Fibroblast of upper back skin (primary cell): ENCODE measurements at places on chromosomes 4 and X.

DNA sequence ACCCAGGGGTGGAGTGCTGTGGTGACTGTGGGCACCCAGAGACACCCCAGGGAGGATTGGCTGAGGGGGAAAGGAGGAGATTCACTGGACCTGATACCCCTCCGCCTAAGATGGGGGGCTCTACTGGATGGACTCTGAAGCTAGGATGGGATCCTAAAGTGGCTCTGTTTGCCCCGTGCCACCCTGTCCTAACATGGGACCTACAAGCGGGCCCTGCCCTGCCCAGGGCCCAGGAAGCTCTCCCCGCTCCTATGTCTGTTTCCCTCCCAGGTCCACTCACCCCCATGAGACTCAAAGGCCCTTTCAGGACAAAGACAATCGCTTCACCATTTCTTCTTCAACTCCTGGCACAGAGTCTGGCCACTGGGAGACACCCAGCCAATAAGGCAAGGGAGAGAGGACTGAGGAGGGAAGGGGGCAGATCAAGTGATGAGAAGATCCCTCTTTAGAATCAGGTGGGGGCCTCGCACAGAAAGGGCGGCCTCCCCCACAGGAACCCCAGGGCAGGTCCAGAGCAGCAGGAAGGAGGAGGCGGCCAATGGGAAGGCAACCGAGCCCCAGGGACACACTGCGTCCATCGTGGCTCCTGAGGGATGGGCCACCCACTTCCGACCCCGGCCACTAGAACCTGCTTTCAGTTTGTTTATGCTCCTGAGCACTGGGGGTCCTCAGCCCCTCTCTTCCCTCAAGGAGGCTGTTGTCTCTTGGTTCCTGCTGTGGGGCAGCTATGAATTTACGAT lies 155.4 kb downstream of the AFAP1 start:
- DNase-seq, result no peak

GRCh38 chrX:21176921-21177571 lies 197.2 kb upstream of the CNKSR2 start:
- DNase-seq, result no peak

- DNase-seq, result peak; percentile 46
Measured at GRCh38 chr4:62226082-62226481, 1026.0 kb downstream of the ADGRL3 start.

DNA sequence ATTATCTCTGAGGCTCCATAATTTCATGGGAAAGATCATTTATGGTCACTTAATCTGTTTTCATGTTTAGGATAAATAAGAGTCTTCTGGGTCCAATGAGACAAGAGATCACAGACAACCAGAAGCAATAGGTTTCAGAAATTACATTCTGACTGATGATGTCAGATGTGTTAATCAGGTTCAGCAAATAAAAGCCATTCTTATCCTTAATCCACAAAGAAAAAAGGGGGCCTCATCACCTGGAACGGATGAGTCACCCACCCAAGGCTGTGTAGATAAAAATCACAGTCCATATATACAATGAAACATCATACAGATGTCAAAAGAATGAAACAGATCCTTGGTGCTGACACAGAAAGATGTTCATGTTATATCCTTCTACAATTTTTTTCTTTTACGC lies 36.6 kb downstream of the SYTL4 start:
- DNase-seq, result no peak

GRCh38 chr4:98481167-98481566 lies 177.2 kb downstream of the TSPAN5 start:
- DNase-seq, result no peak

- no peak for DNase-seq
Measured at GRCh38 chrX:27254656-27255055, 208.5 kb downstream of the PPP4R3C start.

DNA sequence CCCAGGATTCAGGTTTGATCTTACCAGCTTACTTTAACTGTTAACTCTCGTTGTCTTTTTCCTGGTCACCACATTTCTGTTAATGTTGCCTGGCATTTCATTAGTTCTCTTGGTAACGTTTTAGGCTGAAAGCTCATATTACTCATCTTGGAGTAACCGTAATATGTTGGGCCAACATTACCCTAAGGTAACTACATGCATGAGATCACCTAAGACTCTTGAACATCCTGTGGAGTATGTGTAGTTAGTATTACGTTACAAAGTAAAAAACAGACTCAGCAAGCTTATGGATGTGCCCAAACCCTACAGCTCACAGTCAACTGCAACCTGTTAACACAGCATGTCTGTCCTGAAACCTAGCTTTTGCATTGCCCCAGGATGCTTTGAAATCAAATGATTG lies 203.3 kb upstream of the HS3ST1 start:
- DNase-seq, result no peak

DNA sequence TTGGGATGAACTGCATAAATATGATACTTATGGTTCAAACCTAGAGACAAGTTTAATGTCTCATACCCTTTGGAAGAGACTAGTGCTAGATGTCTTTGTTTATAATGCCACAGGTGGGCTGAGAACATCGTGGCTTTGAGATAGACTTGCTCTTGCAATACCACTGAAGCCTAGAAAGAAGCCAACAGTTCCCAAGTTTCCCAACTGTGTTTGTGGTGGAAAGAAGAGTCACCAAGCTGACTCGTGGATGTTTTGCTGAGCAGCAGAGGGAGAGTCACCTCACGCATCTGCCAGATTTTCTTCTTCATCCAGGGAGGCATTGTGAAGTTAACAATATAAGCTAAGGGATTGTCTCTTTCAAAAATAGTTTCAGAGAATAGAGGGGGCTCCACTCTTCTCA lies 1076.2 kb downstream of the C4orf33 start:
- DNase-seq, result no peak

DNA sequence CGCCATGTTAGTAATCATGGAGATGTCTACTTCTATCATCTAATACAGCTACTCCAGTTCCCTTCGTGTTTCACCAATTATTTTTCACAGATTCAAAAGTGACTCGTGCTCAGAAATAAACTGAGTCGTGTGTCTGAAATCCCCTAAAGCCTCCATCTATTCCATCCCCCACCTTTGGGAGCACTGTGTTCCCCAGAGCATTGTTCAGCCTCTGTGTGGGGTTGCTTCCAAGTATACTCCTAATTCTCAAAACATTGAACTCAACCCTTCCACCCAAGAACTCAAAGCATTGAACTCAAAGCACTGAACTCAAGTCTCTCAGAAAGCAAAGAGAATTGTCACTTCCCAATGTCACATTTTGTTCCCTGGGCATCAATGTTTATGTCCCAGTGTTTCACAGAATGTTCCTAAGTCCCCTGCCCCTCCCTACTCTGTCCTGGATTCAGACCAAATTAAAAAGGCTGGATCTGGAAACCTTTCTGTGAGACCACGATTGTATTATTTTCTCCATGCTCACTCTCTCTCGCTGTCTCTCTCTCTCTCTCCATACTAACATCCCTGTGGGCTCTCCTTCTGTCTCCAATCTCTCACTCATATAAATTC lies 138.5 kb upstream of the QRFPR start:
- peak; percentile 3 for DNase-seq

DNA sequence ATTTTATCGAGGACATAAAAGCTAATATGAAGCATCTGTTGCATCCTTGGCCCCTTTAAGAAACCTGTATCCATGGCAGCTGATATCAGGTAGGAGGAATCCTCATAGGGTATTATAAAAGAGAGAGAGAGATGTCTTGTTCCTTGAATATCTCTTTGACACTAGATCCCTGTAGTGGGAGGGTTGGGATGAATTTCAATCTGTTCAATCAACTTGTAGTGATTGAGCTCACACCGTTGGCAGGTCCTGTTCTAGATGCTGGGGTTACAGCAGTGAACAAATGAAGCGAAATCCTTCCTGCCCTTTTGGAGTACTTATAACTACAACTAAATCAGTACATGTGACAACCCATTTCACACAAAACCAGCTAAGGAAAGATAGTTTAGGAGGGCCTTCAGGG lies 35.3 kb upstream of the GATB start:
- DNase-seq, result no peak

DNA sequence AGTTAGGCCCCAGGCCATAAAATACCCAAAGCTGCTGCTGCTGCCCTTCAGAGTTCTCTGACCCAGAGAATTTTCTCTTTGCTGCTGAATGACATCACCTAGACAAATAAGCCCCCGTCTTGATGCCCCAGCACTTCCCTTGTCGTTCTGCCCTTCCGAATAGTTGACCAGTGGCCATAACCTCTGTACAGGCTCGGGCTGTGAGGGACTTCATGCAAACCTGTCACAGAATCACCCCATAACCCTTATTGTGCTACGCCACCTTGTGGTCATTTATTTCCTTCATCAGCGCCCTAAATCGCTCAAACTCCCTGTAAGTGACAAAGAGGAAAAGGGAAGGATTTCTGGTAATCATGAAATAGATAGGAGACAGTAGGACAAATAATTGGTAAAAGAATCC lies 18.8 kb downstream of the SPACA5 start:
- peak; percentile 52 for DNase-seq

- no peak for DNase-seq
Measured at GRCh38 chrX:20237864-20238263, 28.8 kb downstream of the RPS6KA3 start.

GRCh38 chr4:89382439-89382838 lies 74.8 kb upstream of the GPRIN3 start:
- no peak for DNase-seq

DNA sequence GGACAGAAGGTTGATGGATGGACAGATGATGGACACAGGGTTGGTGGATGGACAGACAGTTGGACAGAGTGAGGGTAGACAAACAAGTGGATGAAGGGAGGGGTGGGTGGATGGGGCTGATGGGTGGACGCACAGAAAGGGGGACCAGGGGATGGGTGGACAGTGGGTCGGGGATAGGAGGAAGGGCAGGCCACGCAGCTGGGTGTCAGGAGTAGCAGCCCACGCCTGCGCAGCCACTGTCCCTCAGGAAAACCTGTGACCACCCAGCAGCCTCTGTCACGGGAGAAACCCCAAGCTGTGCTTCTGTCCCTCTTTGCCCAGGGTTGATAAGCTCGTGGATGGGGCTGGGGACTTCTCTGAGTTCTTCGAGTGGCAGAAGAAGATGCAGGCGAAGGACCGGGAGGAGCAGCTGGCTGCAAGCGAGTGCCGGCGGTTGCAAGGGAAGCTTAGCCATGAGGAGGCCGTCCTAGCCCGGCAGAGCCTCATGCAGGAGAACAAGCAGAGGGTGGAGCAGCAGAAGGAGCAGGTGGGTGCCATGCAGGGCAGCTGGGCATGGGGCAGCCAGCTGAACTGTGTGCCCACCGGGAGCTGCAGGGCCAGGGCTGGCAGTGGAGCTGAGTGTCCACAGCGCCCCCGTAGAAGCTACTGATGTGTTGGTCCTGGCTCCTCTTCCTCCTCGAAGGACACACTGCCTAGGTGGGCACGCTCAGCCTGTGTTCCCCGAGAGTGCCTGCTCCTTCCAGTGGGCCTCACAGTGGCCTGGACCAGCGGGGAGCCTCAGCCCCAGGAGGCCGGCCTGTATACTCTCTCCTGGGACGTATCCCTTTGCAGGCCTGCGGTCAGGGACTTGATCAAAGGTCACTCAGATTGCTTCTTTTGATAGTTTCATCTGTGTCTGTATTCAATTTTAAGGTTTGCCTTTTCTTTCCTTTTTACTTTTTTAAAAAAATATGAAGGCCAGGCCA lies 16.8 kb upstream of the RNF4 start:
- no peak for DNase-seq
